NCI-H446 (cell line): ENCODE measurements at places on chromosomes 6 and 20.

DNA sequence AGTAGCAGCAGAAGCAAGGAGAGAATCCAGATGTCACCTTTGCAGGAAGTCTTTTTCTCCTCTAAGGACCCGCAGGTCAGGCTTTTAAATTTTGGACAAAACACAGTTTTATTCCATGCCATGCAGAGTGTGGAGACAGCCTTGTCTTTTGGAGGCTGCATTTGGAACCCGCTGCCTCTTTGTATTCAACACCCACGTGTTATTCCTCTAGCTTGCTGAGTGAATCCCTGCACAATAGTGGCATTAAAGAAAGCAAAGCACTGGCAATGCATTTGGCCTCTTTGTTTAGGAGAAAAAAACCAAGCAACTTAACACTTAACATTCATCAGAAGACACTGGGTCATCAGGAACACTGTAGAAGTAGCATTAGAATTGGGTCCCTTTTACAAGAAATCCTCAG, 43.5 kb downstream of the TFAP2B start:
- no peak for DNase-seq

GRCh38 chr6:43836507-43837240, 66.7 kb downstream of the VEGFA start:
- DNase-seq = no peak

GRCh38 chr6:149756261-149756636, 6.7 kb downstream of the PCMT1 start:
- DNase-seq = no peak

DNA sequence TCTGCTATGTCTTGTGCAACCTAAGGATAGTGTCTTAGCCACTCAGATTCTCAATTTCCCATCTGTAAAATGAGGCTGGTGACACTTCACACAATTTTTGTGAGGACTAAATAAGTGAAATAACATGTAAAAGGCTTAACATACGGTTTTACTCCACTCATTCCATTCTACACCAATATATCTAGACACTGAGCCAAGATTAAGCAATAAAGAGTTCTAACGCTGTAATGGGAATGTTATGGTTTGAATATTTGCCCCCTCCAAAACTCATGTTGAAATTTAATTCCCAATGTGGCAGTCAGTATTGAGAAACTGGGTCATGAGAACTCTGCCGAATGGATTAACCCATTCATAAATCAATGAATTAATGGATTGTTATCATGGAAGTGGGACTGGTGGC, 301.0 kb downstream of the HACE1 start:
- no peak for DNase-seq

DNA sequence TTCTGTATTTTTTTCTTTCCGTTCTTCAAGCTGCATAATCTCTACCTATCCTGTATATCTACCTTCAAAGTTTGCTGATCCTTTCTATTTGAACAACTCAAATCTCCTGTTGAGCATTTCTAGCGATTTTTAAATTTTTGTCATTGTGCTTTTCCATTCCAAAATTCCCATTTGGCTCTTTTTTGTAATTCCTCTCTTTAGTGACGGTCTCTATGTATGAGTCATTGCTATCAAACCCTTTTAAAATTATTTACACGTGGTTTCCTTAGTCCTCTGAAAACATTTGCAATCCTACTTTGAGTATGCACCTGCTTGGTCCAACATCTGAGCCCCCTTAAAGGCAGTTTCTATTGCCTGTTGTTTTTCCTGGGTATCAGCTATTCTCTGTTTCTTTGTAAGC, 100.5 kb upstream of the FOXC1 start:
- no peak for DNase-seq
